NCI-H2171 treated with DMSO at 0.1 percent for 48 hours (cell line): ENCODE measurements at places on chromosomes 2 and 18.
A peak's percentile ranks its signal among the peaks of the same experiment; 100 is the strongest.

- no peak for DNase-seq
These were observed 67.7 kb upstream of the GATA6 start for GRCh38 chr18:22101731-22102130.

DNA sequence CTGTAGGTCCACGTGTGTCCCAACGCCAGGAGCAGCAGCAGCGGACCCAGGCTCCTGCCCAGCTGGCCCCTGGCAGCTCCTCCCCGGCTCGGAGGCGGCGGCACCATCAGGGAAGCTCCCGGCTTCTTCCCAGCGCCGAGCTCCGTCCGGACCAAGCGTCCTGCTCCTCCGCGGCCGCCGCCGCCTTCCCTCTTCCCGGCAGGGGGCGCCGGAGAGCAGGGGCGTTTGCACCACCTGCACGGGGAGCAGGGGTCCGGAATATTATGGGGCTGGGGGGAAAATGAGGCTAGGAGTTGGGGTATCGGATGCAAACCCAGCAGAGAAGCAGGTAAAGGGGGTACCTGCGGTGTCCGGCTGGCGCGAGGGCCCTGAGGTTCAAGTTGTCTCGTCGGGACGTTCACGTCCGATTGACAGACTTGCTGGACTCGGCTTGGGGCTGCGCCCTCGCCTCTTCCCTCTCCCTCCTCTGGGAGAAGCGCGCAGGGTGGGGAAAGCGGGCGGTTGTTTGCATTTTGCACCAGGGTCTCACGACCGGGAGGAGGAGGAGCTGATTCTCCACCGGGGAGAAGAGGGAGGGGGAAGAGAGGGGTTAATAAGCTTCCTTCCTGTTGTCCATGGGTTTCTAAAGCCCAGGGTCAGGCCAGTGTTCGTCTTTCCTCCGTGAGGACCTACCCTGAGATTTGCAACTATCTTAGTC, at the start of gene CCBE1:
Gene CCBE1, minus strand, starts transcription at position 188 of the 697 bp plus-strand sequence.
- DNase-seq, result peak; percentile 72

DNA sequence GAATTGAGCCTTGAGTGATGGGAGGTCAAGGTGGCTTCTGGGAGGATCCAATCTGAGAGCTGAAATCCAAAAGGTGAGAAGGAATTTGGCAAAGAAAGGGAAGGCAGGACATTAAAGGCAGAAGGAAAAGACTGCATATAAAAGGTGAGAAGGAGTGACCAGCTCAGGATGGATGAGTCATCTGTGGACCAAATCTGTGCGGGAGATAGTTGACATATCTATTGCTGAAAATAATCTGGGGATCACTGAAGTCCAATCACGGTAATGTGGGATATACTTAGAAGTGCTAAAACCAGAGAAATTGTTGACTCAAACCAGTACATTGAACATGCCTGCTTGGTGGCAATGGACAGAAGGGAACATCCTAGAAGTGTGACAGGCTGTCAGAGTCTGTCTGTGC, 8.0 kb upstream of the PTPN4 start:
- DNase-seq, result no peak

- no peak for DNase-seq
These were observed 11.8 kb downstream of the MTCL1 start for GRCh38 chr18:8717011-8717770.

DNA sequence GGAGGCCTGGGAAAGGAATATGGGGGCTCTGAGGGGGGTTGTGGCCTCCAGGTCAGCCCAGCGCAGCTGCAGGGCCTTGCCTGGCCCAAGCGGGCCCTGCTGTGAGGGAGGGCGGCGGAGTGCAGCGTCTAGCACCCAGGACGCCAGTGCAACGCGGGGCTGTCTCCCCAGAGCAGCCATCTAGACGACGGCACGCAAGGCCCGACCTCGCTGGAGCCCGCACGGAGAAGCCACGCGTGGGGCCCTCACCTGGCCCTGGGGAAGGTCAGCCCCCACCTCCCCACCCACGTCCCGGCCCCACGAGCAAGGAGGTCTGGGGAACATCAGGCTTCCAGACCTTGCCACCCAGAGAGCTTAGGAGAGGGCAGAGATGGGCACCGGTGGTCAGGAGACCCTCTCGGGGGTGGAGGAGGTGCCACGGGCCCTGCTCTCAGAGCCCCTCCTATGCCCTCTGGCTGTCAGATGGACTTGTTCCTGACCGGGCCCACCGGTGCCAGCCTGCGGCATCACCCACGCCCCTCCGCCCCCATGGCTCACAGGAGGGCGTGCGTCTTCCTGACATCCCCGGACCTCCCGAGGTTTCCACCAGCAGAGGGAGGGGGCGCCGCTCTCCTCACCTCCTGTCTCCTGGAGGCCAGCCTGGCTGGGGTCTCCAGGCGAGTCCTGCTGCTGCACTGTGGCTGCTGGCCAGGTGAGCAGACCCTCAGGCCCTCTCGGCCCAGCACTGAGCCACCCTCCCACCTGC, 17.0 kb downstream of the GPR35 start:
- DNase-seq, result no peak

DNA sequence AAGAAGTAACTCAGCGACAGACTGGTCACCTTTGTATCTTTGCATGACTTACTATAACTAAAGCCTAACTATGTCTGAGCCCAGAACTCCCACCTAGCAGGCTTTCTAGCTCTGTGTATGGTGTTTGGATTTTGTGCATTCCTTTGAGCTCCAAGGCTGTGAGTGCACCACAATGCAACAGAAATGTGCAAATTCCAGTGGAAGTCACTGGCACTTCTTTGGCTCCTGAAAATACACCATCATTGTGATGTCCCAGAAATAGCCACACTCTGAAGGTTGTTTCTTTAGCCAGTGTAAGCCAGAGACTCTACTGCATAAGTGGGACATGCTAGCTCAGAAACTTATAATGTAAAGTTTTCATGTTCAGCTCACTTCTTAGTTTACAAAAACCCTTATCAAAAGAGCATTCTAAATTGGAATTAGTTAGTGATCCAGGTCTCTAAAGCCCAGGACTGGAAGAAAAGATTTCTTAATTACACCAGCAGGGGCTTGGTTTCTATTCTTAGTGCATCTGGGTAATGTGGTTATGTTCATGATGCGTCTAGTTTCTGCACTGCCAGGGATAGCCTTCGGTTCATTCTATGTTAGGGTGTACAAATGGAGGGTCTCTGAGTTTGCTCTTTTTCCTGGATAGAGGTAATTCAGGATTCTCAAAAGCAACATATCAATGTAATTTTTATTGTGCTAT, 1239.5 kb upstream of the ZEB2 start:
- no peak for DNase-seq
